Right renal cortex interstitium (tissue), 3 donors: ENCODE measurements at places on chromosomes 11 and 22.

DNA sequence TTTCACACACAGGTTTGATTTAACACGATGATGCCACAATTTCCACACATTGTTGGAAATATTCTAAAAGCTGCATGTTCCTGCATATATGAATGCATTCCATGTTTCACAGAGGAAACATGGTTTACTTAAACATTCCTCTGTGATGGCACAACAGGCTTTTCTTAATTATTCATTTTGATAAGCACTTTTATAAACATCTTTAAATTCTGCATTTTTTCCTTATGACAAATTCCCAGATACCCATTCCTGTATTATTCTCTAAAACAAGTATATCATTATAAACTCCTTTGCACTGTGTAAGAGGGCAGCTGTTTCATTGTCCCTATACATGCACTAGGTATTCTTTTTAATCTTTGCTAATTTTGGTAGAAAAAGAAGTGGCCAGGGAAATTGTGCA, 532.3 kb downstream of the SOX6 start:
- no peak for DNase-seq

- DNase-seq: no peak
These were observed 1077.9 kb downstream of the DLG2 start for GRCh38 chr11:84549217-84549616.

- DNase-seq: no peak
These were observed 583 bp downstream of the TNNI2 start for GRCh38 chr11:1839204-1839923.

- no peak for DNase-seq
These were observed 44.8 kb downstream of the MMP20 start for GRCh38 chr11:102580185-102580951.

GRCh38 chr11:133166662-133167061, 365.6 kb downstream of the OPCML start:
- DNase-seq: no peak

GRCh38 chr11:42249956-42250355, 790.5 kb upstream of the LRRC4C start:
- DNase-seq: no peak

GRCh38 chr11:72263361-72263760, 19.4 kb upstream of the PHOX2A start:
- no peak for DNase-seq

DNA sequence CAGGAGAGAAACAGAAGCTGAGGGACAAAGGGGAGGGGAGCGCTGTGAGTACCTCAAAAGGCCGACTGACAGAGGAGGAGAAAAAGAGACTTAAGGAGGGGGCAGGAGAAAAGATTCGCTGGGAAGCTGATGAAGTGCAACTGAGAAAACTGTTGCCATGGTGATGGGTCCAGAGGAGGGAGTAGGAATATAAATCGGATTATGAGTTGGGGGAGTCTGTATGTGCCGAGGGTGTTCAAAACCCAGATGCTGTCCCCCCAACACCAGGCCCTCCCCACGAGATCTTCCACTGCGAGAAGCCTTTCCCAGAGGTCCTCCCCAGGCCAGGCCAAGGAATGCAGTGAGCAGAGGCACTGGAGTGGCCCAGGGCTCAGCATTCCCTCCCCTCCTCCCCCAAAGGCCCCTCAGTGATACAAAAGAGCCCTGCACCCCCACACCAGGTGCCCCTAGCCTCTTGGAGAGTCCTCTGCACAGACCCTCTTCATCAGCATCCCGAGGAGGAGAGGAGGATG, 13.7 kb upstream of the BCL9L start:
- no peak for DNase-seq

DNA sequence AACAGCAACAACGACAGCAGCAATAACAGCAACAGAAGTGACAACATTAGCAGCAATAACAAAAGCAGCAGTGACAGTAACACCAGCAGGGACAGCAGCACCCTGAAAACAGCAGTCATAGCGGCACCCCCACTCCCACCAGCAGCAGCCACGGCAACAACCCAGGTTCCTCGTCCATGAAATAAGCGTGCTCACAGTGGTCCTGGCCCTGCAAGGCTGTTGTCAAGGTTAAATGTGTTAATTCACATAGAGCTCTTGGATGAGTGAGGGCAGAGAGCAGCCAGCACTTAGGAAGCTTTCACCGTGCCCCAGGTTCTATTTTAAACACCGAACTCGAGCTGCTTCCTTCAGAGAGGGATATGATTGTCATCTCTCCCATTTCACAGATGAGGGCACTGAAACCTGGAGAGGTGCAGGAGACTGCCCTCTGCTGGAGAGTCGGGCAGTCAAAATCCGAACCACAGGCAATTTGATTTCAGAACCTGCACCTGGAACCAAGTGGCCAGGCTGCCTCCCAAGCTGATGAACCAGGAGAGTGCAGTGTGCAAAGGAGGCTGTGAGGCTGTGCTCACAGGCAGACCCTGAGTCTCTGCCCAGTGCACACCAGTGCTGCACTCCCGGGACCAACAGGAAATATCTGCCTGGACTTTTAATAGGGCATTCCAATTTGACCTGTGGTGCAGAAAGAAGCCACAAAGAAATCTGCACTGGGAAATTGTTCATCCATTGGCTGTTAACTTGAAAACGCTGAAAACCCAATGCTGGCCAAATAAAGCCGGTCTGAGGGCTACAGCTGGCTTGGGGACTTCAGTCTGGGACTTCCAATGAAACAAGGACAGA, 22.9 kb upstream of the FGF3 start:
- no peak for DNase-seq

- no peak for DNase-seq
These were observed 536.3 kb downstream of the INSC start for GRCh38 chr11:15651033-15651432.

GRCh38 chr11:102632026-102632425, 6.9 kb upstream of the MMP20 start:
- no peak for DNase-seq

GRCh38 chr22:43826142-43827002, 14.3 kb upstream of the EFCAB6 start:
- no peak for DNase-seq

GRCh38 chr22:24161909-24162308, 19.4 kb upstream of the SUSD2 start:
- DNase-seq: no peak

DNA sequence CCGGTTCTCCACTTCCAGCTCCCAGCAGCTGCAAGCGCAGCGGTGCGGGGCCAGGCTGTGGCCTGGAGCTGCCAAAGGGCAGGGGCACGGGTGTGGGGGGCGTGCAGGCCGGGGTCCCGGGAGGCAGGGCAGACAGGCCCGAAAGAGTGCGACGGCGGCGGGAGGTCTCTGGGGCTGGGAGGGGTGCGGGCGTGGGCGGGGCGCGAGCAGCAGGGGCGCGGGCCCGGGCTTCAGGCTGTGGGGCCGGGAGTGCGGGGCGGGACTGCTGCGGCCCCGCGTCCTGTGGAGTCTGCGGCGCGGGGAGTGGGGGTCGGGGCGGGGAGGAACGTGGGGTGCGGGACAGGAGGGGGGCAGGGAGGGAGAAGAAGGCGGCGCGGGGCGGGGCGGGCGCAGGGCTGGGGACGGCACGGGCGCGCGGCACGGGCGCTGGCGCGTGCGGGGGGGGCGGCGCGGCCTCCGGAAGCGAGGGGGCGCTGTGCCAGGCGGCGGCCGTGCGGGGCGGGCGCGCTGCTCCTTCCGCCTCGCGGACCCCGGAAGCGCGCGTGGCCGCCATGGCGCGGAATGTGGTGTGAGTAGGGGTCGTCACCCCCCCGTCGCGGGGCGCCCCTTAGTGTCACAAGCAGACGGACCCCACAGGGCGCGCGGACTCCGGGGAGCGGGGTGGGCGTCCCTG, at the start of gene MRPL23:
MRPL23 (plus strand) TSS at position 521 of the 673 bp plus-strand sequence; CDS start at position 552, 31 bp downstream.
- no peak for DNase-seq

GRCh38 chr11:75320046-75320618, 31.3 kb downstream of the ARRB1 start:
- DNase-seq: no peak

DNA sequence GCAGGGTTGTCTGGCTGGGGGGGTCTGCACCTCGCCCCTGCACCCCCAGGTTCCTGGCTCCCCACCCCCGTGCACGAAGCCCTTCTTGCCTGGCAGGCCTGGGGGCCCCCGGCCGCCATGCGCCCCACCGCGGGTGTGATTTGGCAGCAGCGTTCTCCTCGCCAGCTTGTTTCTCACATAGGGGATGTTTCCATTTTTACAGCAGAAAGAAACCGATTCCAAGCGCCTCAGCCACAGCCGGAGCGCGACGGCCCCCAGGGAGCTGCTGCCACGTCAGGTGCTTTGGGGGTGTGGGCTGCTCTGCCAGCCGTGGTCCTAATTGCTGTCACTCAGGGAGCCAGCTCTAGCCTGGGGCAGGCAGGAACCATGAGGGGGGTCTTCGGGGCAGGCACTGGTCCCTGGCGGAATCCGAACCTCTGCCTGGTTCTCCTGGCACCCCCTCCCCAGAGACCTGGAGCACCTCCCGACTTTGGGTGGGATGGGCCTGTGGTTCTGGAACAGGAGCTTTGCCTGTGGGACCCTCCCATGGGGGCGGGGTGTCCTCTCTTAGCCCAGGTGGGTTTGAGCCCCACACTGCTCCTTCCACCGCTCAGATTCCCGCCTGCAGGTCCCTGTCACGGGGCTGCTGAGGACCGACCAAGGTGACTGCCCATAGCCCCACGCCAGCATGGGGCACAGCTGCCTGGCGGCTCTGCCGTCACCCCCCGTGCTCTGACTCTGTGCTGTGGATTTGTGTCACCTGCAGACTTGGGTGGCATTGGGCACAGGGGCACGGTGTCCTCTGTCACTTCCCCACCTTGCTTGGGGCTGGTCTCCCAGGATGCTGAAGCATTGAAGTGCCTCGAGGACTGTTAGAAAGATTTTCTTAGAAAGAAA, 54.0 kb downstream of the RTN4R start:
- no peak for DNase-seq

- DNase-seq: no peak
These were observed 6.6 kb downstream of the CTSC start for GRCh38 chr11:88330826-88331428.

GRCh38 chr22:20408891-20409290, 14.9 kb downstream of the ZNF74 start:
- DNase-seq: no peak

GRCh38 chr11:33476945-33477606, 219.9 kb downstream of the HIPK3 start:
- DNase-seq: no peak

- no peak for DNase-seq
These were observed 36.5 kb downstream of the CTSC start for GRCh38 chr11:88300888-88301487.

DNA sequence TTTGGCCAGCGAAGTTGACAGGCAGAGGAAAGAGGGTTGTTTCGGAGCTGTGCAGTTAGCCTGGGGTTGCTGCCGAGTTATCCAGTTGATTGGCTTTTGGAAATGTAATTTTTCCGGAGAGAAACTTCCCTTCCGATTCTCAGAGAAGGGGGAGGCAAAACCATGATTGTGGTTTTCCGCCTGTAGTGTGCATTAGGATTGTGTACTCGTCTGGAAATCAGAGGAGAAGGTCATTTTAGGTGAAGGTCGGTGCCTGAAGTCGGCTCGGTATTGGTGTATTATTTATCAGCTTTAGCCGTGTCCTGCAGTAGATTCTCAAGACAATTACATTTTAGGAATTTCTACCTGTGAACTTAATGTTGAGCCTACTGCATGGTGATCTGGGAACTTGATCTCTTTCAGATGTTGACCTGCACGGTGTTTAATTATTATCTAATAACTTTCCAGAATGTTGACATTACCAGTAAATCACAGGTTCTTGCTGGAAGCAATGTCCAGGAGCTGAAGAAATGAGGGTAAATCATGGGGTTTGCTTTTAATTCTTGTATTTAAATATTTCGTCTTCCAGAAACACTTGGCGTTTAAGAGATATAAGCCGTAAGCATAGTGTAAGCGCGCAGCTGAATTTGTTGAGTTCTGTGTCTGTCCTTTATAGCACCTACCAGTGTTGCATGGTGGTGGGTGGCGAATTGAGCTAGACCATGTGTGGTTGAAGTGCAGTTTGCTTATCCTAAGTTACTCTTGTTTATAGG, 1.3 kb downstream of the ARHGEF12 start:
- no peak for DNase-seq

- no peak for DNase-seq
These were observed at the start of gene MRGPRX2 for GRCh38 chr11:19060629-19061028. Gene MRGPRX2 (minus strand): TSS chr11:19060717. CDS start chr11:19056402, 4,315 bp downstream.

GRCh38 chr11:120241277-120241676, 1.3 kb downstream of the POU2F3 start:
- no peak for DNase-seq

GRCh38 chr11:28910926-28911325, 802.7 kb downstream of the METTL15 start:
- DNase-seq: no peak

DNA sequence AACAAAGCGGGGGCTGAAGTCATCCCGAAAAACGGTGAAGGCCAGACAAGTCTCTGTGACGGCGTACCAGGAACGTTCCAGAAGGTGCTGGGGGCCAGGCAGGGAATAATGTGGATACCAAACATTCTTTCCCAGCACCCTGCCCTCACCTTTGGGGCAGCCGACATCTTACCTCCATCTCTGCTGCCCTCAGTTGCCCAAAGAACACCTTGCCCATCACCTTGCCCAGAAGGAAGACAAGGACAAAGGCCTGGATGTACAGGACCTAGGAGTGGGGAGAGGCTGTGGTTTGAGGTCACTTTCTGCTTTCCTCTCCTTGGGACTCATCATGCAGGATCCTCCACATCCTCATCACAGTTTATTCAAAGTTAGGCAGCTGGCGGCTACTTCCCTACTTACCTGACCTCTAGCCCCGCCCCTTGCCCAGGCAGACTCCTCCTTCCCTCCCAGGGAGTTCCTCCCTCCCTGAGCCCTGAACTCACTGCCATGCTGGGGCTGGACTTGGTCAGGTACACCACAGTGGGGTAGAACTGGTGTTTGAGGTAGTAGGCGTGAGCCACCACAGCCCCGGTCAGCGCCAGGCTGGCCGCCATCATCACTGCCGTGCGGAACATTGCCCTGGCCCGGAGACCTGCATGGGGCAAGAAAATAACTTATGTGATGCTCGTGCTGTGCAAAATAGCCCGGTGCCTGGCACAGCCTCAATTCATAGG, 1.2 kb downstream of the SYVN1 start:
- DNase-seq: no peak

GRCh38 chr11:34318111-34319037, 39.4 kb downstream of the ABTB2 start:
- no peak for DNase-seq

- DNase-seq: no peak
These were observed 36.5 kb downstream of the CTTN start for GRCh38 chr11:70434813-70435278.

GRCh38 chr11:17907046-17907445, 105.8 kb downstream of the SERGEF start:
- DNase-seq: no peak

GRCh38 chr11:72760539-72761405, 8.6 kb upstream of the ARAP1 start:
- DNase-seq: no peak
